Calu3 (cell line): ENCODE measurements at places on chromosomes 3 and 15.

- no peak for DNase-seq
Observed at GRCh38 chr3:23876923-23877322, 39.9 kb downstream of the NKIRAS1 start.

DNA sequence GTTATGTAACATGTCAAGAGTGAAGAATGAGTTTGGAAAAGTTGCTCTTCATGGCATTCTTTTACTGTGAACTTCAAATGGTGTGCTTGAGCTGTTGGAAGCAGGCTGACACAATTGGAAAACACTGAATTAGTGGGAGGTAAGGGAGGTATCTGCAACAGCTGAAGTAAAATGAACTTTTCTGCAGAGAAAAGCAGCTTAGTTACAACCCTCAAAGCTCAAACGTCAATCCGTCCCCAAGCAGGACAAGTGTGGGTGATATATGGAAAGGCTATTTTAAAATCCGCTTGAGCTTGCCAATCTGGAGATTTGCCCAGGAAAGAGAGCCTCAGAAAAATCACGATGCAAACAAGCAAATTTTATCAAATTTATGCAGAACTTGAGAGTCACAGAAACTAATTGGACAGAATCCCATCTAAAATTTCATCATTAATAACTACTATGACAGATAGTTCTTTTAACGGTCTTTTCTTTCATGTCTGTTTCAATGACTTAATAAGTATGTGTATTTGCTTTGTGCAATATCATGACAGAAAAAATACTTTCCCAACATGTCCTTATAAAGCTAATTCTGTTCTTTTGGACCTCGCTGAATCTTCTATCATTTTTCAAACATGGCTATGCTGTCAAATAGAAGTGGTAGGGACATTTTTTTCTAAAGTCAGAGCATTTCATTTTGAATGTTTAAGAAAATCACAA, 266.6 kb upstream of the SLITRK3 start:
- no peak for DNase-seq

DNA sequence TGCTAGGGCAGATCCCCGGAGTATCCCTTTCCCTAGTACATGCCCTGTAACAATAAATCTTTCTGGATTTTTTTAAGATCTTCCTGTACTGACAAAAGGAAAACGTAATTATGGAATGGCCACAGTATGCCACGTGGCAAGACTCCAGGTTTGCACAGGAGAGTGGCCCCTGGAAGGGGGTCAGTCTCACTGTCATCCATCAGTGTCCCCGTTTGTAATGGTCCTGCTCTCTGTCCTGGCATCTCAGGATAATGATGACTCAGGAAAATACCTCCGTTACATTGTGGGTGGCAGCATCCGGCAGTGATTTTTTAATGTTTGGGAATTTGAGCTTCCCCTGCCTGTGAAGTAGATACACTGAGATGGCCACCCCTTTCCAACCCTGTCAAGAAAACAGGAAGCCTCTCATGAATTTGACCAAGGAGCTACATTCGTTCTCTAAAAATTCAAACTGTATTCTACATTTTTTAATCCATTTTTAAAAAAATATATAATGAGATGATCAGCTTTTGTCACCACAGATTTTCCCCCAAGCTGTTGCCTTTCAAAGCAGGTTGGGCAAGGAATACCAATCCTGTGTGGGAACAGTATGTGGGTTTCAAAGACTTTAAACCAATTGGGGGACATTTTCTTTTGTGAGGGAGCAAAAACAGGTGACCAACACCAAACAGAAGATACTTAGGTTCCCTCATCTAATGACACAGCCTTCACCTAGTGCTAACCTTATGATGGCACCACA, 110.4 kb downstream of the C3orf70 start:
- DNase-seq, result no peak

- peak; percentile 62 for DNase-seq
Observed at GRCh38 chr15:89399238-89400115, 64.9 kb upstream of the POLG start.

DNA sequence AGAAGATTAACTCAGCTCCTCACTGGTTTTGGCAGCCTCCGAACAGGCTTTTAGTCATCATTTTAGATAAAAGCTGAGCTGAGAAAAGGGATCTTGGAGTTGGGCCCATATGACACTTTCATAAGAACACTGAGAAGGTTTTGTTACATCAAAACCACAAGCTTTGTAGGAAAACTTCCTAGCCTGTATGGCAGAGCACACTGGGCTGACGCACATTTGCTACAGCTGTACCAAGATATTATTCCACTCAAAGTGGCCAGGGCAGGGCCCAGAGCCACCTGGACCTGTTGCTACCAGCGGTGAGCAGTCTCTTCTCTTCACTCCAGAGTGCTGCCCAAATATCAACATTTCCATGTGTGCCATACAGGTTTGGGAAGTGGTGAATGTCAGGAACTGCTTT, 160.5 kb upstream of the CCDC54 start:
- peak; percentile 30 for DNase-seq

GRCh38 chr15:43283526-43283925, 16.8 kb upstream of the TGM5 start:
- no peak for DNase-seq
